ENCODE measurements at places on chromosomes 1 and 21.
A peak's percentile ranks its signal among the peaks of the same experiment; 100 is the strongest.

GRCh38 chr1:86499987-86500593 is 31.4 kb downstream of the CLCA1 start:
- H3K27ac ChIP-seq, result no peak overlapping the region
- no peak overlapping the region for H3K4me3 ChIP-seq
- H3K4me1 ChIP-seq, result peaks cover 8% of the 10 kb centered on the region

- DNase-seq, result peak; percentile 92
- peak overlapping the region; percentile 27 for H3K4me3 ChIP-seq
- no peak overlapping the region for H3K27ac ChIP-seq
- H3K27me3 ChIP-seq, result no peaks in the 10 kb centered on the region
- no peaks in the 10 kb centered on the region for H3K36me3 ChIP-seq
Observed at GRCh38 chr1:1371746-1372711, 3.0 kb downstream of the AURKAIP1 start.

DNA sequence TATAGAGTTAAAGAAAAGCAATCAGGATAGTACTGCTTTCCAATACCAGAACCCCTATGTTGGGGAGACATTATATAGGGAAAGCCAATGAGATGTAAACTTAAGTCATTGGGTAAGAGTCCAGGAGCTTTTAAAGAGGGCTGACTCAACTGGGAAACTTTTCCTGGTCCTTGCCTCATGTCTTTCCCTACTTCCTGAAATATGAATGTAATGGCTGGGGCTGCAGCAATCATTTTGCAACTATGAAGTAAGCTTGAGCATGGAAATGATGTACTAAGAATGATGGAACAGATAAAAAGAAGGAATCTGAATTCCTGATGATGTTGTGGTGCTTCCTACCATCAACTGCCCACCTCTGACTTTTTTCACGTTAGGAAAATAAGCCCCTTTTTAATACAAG is 55.7 kb downstream of the WDR3 start:
- no peak overlapping the region for H3K4me3 ChIP-seq
- H3K4me1 ChIP-seq, result peaks cover 4% of the 10 kb centered on the region
- DNase-seq, result no peak
- no peak overlapping the region for H3K27ac ChIP-seq
- peaks cover 8% of the 10 kb centered on the region for H3K27me3 ChIP-seq
- no peaks in the 10 kb centered on the region for H3K36me3 ChIP-seq

- no peaks in the 10 kb centered on the region for H3K36me3 ChIP-seq
- no peak for DNase-seq
- no peaks in the 10 kb centered on the region for H3K4me1 ChIP-seq
- H3K4me3 ChIP-seq, result no peak overlapping the region
- peaks cover 12% of the 10 kb centered on the region for H3K27me3 ChIP-seq
Observed at GRCh38 chr1:55584526-55585401, 369.6 kb upstream of the USP24 start.

- H3K4me3 ChIP-seq, result no peak overlapping the region
- no peak overlapping the region for H3K27ac ChIP-seq
- DNase-seq, result no peak
- peaks cover 17% of the 10 kb centered on the region for H3K27me3 ChIP-seq
Observed at GRCh38 chr1:48493041-48493440, 21.0 kb upstream of the SPATA6 start.

DNA sequence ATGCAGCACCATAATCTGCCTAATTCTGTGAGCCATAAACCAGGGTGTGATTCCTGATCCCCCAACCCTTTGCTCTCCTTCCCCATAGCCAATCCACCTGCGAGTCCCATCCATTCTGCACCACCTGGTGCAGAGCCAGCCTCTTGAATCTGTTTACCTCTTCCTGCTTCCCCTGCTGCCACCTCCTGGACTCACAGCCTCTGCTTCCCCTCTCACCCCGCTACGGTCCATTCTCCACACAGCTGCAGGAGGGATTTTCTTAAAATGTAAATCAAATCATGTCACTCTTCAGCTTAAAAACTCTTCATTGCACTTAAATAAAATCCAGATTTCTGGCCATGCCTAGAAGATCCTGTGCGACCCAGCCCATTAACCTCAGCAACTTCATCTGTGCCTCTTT is 186.7 kb downstream of the FOXD2 start:
- no peak for DNase-seq
- no peaks in the 10 kb centered on the region for H3K36me3 ChIP-seq
- H3K27ac ChIP-seq, result no peak overlapping the region
- H3K27me3 ChIP-seq, result peaks cover 8% of the 10 kb centered on the region
